ENCODE measurements at places on chromosomes 2 and 18. TPM values are rescaled to one million over a fixed set of nuclear protein-coding genes. Genes with fewer than 3 reads are reported as not detected.

DNA sequence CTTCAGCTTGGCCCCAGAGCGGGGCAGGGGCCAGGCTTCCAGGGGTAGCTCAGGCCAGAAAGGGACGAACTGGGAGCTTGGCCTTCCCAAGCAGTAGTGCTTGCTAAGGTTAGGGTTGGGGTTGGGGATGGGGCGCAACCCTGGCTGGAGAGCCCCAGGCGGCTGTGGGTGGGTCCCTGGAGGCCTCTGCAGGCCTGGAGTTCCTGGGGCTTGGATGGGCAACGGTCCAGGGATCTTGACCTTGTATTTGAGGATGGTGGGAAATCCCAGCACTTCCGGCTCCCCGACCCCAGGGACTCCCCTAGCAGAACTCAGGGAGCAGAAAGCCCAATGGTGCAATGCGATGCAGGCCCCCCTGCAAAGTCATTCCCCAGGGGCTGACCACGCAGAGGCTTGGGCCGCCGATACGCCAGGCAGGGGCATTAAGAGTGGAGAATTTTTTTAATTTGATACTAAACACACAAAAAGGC lies 12.6 kb upstream of the MLPH start:
- DNase-seq, result peak; percentile 79

AGXT gene
- 0.10 TPM for total RNA-seq

DNA sequence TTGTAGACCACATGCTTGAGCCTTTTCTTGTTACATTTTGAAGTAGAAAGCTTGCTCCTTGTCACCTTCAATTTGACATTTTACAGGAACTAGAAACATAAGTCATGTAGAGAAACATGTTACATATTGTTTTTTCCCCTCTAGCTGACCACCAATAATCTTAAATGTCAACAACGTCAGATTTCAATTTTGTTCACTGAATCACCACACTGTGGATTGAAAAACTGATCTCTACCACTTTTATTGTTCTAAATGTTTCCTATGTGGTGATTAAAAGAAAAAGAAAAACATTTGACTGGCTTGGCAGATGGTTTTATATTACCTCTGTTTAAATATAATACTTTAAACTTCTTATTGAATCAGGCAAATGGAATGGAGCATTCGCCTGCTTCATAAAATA lies 87.7 kb downstream of the DSEL start:
- no peak for DNase-seq

- DNase-seq, result no peak
Measured at GRCh38 chr2:96129528-96130120, 8.7 kb downstream of the ASTL start.

- DNase-seq, result peak; percentile 63
Measured at GRCh38 chr18:6729247-6730091, at the start of gene ARHGAP28. TSS of gene ARHGAP28 (plus strand) at chr18:6729716. CDS start at chr18:6729822, 106 bp downstream.

DNA sequence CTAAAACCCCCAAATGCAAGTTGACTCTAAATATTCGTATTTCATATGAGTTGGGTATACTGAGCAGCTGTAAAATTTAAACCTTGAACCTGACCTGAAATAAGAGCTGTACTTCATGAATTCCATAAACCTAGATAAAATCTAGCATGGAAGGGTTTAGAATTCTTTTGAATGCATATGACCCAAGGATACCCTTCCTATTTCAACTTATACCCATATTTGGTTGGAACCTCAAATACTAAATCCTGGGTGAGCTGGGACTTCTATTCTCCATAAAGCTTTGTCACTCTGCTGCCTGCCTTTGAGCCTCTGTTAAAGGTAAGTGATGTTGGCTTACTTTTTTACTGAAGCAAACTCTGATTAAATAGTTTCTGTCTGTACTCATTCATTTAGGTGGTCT lies 994.6 kb downstream of the SUCLG1 start:
- no peak for DNase-seq

GRCh38 chr2:38499548-38500282 lies 103.0 kb downstream of the HNRNPLL start:
- DNase-seq, result no peak

ASB3 gene
- 35.1 TPM for total RNA-seq

SLC30A3 gene
- not detected for total RNA-seq

GRCh38 chr2:5322396-5322795 lies 369.8 kb upstream of the SOX11 start:
- DNase-seq, result no peak

MC2R gene
- not detected for total RNA-seq

PDE1A gene
- 0.36 TPM for total RNA-seq

CKAP2L gene
- total RNA-seq, result 61.9 TPM

SERPINB2 gene
- 20.5 TPM for total RNA-seq

- peak; percentile 3 for DNase-seq
Measured at GRCh38 chr2:83342860-83343329, 1116.2 kb downstream of the SUCLG1 start.

RMDN2 gene
- 9.6 TPM for total RNA-seq

- peak; percentile 93 for DNase-seq
Measured at GRCh38 chr2:215843579-215843978, 169.8 kb downstream of the MREG start.

- DNase-seq, result peak; percentile 29
Measured at GRCh38 chr2:9983401-9984216, 32.1 kb downstream of the GRHL1 start.

FAM110C gene
- total RNA-seq, result not detected

DNA sequence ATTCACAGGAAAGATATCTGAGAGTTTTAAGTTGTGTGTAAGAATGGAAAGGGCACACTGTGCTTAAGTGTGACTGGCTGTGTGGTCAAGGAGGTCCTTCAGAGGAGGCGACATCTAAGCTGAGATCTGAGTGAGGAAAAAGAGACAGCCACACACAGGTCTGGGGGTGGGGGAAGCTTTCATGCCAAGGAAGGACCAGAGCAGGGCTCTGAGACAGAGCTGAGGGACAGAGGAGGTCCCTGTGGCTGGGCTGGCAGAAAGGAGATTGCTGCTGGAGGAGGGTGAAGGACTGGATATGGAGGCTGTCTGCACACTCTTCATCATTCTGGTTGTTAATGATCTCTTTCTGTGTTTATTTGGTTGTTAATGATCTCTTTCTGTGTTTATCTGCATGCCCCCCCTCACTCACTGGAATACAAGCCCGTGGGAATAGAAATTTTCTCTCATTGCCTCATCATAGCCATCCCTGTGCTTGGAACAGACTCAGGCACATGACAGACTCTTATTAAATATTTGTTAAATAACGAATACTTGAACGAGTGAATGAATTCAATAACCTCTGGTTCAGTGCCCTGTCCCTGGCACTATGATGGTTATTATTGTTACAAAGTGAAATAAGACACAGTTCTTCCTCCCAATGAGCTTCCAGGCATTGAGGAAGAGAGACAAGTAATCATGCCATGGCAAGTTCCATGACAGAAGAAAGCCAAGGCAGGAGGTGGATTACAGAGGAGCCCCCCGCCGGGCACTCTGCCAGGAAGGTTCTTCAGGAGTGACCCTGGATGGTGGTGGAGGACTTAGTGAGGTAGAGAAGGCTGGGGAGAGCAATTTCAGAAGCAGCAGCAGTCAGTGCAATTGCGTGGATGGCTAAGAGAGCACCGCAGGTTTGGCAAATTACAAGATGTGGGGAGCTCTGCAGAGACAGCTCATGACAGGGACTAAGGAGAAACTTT lies 399.4 kb upstream of the HS6ST1 start:
- DNase-seq, result no peak

TSN gene
- 77.5 TPM for total RNA-seq

SOX11 gene
- under 0.01 TPM for total RNA-seq

DNA sequence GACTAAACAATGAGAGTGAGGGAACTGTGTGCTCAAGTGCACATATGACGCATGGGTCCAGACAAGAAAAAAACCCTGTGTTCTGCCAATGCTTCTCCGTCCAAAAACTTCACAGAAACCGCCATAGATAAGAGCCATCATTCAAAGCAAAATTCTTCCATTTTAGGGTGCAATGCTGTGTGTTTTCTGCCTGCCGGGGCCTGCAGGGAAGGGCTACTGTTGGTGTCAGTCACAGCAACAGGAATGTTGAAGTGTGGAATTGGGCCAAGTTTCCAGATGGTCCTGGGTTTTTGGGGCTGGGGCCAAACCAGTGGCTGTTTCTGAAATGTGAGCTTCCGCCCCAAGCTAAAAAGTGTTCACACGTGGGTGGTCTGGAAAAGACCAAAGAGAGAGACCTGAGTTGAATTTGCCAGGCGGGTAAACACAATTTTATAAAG lies 677 bp upstream of the MC2R start:
- DNase-seq, result peak; percentile 39

CPO gene
- total RNA-seq, result not detected

- no peak for DNase-seq
Measured at GRCh38 chr2:46695283-46695682, 215.9 kb downstream of the TMEM247 start.
